Left colon (tissue), 2 donors: ENCODE measurements at places on chromosomes 6 and 20. TPM values are rescaled to one million over a fixed set of nuclear protein-coding genes. Genes with fewer than 3 reads are reported as not detected.

Gene LY86
- 0.49 TPM for total RNA-seq

Gene ZMYND8
- 48.4 TPM for total RNA-seq

Gene OPRL1
- total RNA-seq, result 0.17 TPM

Gene BMP7
- 0.34 TPM for total RNA-seq

Gene ZSWIM1
- total RNA-seq, result 12.0 TPM

Gene IMPG1
- total RNA-seq, result not detected

DNA sequence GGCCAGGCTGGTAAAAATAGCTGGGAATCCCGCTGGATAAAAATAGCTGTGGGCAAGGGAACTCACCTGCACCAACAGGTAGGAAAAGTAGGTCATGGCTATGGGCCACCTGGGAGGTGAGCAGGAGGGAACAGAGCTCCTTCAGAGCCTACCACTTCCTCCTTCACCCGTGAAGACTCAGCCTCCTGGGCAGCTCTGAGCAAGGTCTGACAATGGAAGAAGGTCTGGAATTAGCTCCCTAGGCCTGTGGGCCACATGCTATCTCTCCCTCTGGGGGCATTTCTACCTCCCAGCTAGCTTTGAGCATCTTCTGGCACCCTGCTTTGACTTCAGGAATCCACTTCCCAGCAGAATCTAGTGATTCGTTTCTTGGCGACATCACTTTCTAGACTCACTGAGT lies 153.9 kb downstream of the MRPL14 start:
- DNase-seq, result no peak

DNA sequence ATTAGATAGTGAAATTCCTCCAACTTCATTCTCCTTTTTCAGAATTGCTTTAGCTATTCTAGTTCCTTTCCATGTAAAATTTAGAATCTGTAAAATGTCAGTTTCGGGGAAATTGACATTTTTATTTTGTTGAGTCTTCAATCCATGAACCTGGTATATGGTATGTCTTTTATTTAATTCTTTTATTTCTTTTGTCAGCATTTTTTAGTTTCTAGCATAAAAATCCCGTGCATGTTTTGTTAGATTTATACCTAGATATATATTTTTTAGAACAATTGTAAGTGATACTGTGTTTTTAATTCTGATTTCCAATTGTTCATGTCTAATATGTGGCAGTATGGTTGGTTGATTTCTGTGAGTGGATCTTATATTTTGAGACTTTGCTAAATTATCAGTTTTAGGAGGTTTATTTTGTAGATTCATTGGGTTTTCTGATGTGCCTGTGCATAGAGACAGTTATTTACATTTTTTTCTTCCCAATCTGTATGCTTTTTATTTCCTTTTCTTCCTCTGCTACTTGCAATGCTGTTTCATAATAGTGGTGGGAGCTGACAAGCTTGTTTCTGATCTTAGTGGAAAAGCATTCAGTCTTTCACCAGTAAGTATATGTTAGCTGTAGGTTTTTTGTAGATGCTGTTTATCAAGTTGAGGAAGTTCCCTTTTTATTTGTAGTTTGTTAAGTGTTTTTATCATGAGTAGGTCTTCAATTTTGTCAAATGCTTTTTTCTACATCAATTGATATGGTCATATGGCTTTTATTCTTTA lies 13.7 kb downstream of the TAB2 start:
- DNase-seq, result no peak

- DNase-seq, result no peak
Measured at GRCh38 chr6:64874776-64875175, 832.2 kb downstream of the EYS start.

DNA sequence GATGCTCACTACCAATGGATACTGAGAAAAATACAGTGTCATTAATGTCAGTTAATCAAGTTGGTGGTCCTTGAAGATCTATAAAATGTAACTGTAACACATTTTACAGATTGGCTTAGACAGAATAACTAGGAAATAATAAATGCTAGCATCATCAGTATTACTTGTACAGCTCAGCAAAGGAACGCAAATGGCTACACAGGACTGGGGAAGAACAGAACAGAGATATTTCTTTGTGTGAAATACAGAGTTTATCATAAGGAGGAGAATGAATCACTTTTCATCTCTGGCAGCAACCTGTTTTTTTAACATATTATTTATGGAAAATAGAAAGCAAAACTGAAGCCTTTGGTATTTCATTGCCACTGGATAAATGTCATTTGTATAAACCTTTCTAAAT lies 8.2 kb upstream of the QKI start:
- no peak for DNase-seq

GRCh38 chr20:62233684-62234083 lies 4.6 kb upstream of the OSBPL2 start:
- DNase-seq, result no peak

DNA sequence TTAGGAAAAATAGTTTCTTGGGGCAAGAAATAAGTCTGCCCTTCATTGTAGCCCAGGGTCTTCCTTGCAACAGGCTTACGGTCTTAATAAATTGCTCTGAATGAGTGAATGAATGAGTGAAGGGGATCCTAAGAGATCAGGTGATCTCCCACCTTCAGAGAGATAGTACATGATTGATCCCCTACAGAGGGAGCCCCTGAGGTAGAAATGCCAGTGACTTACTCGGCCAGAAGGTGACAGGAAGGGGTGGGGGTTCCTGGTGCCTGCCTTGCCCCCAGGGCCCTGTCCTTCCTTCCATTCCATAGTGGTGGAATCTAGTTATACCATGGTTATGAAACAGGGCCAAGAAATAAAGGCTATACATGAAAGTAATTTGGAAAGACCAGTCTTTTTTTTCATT lies 215.3 kb upstream of the SSTR4 start:
- no peak for DNase-seq

GRCh38 chr6:159646733-159647132 lies 46.3 kb downstream of the SOD2 start:
- DNase-seq, result no peak

- no peak for DNase-seq
Measured at GRCh38 chr20:19375801-19376200, 163.4 kb downstream of the SLC24A3 start.

- no peak for DNase-seq
Measured at GRCh38 chr6:4655196-4656025, 120.8 kb upstream of the CDYL start.

DNA sequence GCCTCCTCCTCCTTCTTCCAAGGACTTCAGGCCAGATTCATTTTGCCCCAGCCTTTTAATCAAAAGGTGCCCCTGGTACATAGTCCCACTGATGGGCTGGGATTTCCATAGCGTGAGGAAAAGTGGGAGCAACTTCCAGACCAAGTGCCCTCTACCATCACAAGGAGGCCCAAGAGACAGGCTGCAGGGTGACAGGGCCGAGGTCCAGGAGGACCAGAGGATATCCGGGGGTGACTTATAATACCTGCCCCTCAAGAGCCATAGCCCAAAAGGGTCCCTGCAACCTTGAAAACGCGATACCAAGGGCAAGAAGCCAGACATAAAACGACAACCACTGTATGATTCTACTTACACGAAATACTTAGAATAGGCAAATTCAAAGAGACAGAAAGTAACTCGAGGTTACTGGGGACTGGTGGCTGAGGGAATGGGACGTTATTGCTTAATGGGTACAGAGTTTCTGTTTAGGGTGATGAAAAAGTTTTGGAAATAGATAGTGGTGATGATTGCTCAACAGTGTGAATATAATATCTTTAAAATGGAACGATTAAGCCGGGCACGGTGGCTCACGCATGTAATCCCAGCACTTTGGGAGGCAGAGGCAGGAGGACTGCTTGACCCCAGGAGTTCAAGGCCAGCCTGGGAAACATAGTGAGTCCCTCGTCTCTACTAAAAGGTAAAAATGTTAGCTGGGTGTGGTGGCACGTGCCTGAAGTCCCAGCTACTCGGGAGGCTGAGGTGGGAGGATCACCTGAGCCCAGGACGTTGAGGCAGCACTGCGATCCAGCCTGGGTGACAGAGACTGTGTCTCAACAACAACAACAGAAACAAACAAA lies 71.9 kb downstream of the NOL4L start:
- no peak for DNase-seq
